ENCODE measurements at places on chromosomes 6 and 20.

- DNase-seq: no peak
Measured at GRCh38 chr6:134026597-134026996, 25.8 kb downstream of the SLC2A12 start.

GRCh38 chr6:3222506-3223038 is 4.9 kb downstream of the TUBB2B start:
- no peak for DNase-seq

GRCh38 chr20:58309591-58310290 is at the start of gene RAB22A:
TSS of gene RAB22A (plus strand) at chr20:58309715. CDS start at chr20:58309977, 262 bp downstream.
- DNase-seq: peak; percentile 20

- DNase-seq: peak; percentile 36
Measured at GRCh38 chr6:34459899-34460593, 5.8 kb upstream of the PACSIN1 start.

- no peak for DNase-seq
Measured at GRCh38 chr20:57902473-57902872, 192.7 kb upstream of the PMEPA1 start.

DNA sequence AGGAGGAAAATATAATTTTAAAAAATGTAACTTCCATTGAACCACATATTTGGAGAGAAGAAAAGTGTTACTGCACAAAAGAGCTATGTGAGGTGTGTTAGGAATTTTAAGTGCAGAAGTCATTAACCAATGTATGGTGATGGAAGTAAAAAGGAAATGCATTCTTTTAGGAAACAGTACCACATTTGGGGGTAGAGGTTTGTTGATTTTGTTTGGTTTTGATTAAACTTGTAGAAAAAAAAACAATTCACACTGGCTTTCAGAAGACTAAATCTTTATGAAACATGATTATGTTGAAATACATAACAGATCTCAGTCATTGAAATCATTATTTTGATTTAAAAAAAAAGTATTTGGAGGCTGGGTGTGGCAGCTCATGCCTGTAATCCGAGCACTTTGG is 1287.0 kb upstream of the GJE1 start:
- no peak for DNase-seq

DNA sequence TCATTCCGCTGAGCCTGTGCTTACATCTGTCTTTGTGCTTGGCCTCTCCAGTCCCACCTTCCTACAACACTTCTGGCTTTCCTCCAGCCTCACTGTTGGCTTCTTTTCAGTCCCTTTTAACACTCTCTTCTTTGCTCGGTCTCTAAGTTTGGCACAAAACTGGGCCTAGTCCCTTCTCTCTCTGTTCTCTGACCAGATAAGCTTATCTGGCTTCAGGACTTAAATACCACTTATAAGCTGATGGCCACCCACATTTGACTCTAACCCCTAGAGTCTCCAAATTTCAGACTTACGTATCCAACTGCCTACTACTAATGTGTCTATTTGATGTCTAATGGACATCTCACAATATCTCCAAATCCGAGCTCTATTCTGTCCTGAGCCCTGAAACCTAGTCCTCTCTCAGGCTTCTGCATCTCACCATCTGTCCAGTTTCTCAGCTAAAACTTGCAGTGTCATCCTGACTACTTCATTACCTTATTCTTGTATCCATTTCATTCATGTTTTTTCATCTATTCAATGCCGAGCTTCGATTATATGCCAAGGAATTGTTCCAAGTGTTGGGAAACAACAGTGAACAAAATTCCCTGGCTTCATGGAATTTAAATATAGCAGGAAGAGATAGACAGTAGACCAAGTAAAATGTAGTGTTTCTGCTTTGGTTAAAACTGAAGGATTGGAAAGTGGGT is 40.1 kb downstream of the TBPL1 start:
- no peak for DNase-seq

GRCh38 chr6:87575423-87575822 is 14.4 kb downstream of the RARS2 start:
- DNase-seq: no peak

- no peak for DNase-seq
Measured at GRCh38 chr6:111724505-111724904, 118.8 kb upstream of the TRAF3IP2 start.

DNA sequence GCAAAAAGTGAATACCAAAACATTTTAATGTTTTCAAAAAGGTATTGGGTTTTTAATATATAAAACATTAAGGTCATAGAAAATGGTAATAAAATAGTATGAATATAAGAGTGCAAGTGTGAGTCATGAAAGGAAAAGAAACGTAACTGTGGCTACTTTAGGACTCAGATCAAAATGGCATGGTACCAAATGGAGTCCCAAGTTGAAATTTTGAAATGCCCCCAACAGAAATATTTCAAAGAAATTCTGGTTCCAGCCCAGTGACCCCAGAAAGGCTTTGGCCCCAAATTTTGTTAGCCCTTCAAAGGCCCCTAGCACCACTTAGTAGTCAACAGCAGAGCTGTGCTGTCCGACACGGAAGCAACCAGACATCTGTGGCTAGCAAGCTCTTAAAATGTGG is 6.0 kb downstream of the COL12A1 start:
- DNase-seq: no peak

DNA sequence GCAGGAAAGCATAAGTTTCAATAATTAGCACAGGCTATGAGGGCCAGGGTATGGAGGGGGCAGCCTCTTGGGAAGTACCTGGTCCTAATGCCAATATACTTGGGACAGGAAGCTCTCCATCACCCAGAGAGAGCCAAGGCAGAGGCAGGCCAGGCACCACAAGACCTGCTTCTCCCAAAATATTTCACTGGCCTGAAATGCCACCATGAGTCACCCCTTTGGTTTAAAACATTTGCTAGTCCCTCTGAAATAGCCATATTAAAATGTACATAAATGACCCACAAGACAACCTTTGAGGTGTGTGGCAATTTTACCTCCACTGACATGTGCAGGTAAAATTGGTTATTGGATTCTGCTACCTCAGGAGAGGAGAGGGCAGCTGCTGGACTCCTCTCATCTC is 23.4 kb upstream of the SCUBE3 start:
- DNase-seq: no peak

DNA sequence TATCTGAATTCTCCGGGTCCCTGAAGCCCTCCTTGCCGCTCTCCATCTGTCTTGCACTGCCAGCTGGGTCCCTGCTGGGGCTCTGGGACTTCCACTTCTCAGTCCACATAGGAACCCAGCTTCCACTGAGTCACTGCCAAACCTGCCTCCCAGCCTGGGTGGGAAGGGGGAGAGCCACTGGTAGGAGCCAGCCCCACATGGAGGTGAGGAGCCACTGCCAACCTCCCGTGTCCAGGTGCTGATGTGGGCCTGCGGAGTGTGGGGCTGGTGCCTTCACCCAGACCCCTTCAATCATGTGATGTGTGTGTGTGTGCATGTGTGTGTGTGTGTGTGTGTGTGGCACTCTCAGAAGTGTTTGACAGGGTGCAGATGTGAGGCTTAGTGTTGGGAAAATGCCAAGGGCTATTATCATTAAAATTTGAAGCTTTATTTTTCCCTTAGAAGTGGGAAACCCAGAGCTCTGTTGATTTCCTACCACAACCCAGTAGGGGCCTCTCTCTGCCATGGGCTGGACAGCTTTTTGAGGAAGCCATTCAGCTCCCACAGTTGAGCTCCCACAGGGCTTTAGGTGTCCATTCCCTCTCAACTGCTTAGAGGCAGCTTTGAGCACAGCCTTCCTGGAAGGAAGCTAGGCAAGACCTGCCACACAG is 9.3 kb upstream of the SGK2 start:
- no peak for DNase-seq

DNA sequence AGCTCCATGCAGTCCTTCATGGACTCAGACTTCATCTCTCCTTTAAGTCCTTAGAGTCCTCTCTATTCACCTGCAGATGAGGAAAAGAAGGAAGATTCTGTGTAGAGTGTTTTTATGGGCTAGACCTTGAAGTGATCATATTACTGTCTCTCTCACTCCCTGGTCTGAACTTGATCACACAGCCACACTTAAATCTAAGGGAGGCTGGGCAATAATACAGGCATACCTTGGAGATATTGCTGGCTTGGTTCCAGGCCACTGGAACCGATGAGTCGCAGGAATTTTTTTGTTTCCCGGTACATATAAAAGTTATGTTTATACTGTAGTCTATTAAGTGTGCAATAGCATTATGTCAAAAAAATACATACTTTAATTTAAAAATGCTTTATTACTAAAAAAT is 59.2 kb upstream of the FOXO3 start:
- DNase-seq: no peak

- no peak for DNase-seq
Measured at GRCh38 chr6:90256698-90257485, 39.8 kb downstream of the BACH2 start.

GRCh38 chr20:47423586-47423985 is 67.1 kb upstream of the ZMYND8 start:
- no peak for DNase-seq

DNA sequence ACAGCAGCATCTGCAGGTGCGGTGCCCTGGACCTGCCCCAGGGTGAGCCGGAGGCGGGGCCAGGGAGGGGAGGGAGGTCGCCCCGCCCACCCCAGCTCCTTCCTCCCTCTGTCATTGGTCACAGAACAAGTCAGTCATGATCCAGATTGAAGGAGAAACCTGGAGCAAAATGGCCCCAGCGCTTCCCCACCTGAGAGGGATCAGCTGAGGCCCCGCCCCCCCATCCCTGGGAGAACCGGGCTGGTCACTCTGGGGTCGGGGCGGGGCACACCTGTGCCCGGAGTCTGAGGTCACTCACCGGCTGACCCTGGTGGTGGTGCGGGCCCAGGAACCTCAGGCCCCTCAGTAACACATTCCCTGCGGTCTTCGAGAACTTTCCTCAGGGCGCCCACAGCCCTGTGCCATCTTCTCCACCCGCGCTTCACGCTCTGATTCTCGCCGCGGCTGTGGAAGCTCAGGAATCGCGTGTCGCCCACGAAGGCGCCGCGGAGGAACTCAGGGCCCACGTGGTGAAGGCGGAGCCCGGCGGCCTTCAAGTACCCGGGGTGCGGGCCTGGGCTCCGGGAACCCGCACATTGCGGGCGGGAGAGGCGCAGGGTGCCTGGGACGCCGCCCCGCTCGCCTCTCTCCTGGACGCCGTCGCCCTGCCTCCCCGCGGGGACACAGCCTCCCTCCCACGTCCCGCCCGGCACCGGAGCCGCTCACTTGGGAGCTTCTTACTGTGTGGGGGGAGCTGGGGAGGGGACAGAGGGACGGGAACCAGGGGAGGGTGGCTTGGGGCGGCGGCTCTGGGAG is 36.4 kb upstream of the HLA-C start:
- no peak for DNase-seq

- no peak for DNase-seq
Measured at GRCh38 chr6:37218061-37218460, 39.5 kb upstream of the TBC1D22B start.

DNA sequence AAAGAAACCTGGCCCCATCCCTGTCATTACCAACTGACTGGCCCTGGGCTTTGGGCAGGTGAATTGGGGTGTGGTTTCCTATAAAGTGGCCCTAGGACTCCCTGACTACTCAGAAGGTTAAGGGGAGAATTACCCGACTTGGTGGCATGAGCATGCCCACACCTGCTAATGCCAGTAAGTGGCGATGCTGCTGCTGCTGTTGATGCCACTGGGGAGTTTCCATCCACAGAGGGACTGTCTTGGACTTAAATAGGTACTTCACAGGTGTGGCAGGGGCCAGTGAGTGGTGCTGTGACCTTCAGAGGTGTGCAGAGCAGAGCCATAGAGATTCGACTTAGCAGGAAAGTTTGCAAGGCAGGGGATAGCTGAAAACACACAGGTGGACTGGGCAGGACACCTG is 32.6 kb upstream of the MDFI start:
- no peak for DNase-seq

GRCh38 chr6:77368660-77369313 is 94.5 kb downstream of the HTR1B start:
- DNase-seq: no peak

GRCh38 chr20:62330576-62331317 is 27.9 kb downstream of the ADRM1 start:
- DNase-seq: no peak

- DNase-seq: no peak
Measured at GRCh38 chr6:26640806-26641205, 18.7 kb downstream of the ZNF322 start.

- no peak for DNase-seq
Measured at GRCh38 chr6:46628976-46629375, 23.6 kb downstream of the CYP39A1 start.

Measured in NCI-H1048 (cell line).